ENCODE measurements at places on chromosomes 5 and 9. TPM values are rescaled to one million over a fixed set of nuclear protein-coding genes. Genes with fewer than 3 reads are reported as not detected.
A peak's percentile ranks its signal among the peaks of the same experiment; 100 is the strongest.

DNA sequence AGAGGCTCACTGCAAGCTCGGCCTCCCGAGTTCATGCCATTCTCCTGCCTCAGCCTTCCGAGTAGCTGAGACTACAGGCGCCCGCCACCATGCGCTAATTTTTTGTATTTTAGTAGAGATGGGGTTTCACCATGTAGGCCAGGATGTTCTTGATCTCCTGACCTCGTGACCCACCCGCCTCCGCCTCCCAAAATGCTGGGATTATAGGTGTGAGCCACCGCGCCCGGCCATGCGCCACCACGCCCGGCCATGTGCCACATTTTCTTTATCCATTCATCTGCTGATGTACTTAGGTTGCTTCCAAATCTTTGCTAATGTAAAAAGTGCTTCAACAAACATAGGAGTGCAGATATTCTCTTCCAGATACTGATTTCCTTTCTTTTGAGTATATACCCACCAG lies 408.6 kb downstream of the CAAP1 start:
- H3K4me1 ChIP-seq, result no peaks in the 10 kb centered on the region
- DNase-seq, result no peak
- no peak overlapping the region for H3K4me3 ChIP-seq

GRCh38 chr5:128009403-128009802 lies 74.2 kb upstream of the SLC12A2 start:
- H3K27ac ChIP-seq, result peak overlapping the region; percentile 55
- no peaks in the 10 kb centered on the region for H3K27me3 ChIP-seq
- H3K4me3 ChIP-seq, result no peak overlapping the region
- peaks cover 45% of the 10 kb centered on the region for H3K4me1 ChIP-seq
- no peaks in the 10 kb centered on the region for H3K36me3 ChIP-seq

DNA sequence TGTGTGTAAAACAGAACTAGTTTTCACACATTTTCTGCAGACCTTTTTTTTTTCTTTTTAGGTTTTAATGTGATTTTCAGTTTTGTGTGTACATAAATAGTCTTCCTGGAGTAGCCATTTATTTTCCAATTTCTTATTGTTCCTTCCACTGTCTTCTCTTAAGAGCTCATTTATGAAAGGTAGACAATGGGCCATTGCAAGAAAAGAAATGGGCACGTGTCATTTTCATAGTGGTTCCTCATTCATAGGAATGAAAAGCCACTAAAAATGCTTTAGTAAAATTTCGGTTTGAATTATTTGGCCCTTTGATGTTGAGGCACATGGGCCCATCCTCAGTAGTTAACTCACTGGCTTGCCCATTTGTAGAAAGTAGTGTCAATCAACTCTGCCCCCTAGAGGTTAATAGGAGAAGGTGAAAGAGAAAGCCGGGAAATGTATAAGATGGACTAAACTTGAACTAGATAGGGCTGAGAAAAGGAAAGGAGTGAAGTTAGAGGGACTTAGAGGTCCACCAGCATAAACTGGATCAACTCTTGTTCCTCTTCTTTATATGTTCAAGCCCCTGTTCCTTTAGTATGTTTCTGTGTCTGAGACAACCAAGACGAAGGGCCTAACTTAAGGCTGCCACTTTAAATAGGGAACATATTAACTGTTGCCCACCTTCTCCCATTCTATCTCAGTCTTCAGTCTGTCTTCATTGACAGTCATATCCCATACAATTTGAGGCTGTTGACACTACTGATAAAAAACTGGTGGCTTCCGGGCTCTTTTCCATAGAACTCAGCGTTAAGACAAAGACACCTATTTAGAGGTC lies 72.6 kb downstream of the SMARCA2 start:
- H3K36me3 ChIP-seq, result no peaks in the 10 kb centered on the region
- H3K27me3 ChIP-seq, result no peaks in the 10 kb centered on the region
- no peak for DNase-seq
- H3K4me3 ChIP-seq, result no peak overlapping the region

Gene TMEFF1
- 1.7 TPM for total RNA-seq

Gene PPP3R2
- not detected for total RNA-seq

Gene FAM221B
- total RNA-seq, result not detected

Data from Calu3 (cell line).